ENCODE measurements at places on chromosomes 3 and 15. TPM values are rescaled to one million over a fixed set of nuclear protein-coding genes. Genes with fewer than 3 reads are reported as not detected.

The SENP8 gene
- total RNA-seq: 1.8 TPM

GRCh38 chr15:64532521-64533315 lies 72.3 kb downstream of the ZNF609 start:
- no peak for DNase-seq

The PRR20G gene
- not detected for total RNA-seq

The ARGFX gene
- total RNA-seq: not detected

GRCh38 chr3:47024932-47025331 lies 45.5 kb downstream of the NBEAL2 start:
- no peak for DNase-seq

GRCh38 chr15:93321881-93322282 lies 232.9 kb upstream of the RGMA start:
- DNase-seq: no peak

DNA sequence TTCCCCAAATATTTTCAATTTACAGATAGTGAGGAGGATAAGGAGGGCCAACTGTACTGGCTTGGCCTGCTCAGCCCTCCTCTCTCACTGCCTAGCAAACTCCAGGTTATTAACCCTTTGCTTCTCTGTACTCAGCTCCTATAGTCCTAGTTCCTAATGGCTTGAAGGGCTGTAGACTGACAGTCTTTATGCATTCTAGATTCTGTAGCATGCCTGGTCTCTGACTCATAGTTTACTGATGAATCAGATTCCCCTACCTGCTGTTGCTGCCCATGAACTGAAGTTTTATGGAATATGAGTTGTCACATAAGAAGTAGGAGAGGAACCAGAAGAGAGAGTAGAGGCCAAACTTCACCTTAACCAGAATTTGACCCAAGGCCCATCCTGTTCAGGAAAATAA lies 27.1 kb upstream of the MAP3K13 start:
- DNase-seq: no peak
